ENCODE measurements at places on chromosomes 7 and 10.

DNA sequence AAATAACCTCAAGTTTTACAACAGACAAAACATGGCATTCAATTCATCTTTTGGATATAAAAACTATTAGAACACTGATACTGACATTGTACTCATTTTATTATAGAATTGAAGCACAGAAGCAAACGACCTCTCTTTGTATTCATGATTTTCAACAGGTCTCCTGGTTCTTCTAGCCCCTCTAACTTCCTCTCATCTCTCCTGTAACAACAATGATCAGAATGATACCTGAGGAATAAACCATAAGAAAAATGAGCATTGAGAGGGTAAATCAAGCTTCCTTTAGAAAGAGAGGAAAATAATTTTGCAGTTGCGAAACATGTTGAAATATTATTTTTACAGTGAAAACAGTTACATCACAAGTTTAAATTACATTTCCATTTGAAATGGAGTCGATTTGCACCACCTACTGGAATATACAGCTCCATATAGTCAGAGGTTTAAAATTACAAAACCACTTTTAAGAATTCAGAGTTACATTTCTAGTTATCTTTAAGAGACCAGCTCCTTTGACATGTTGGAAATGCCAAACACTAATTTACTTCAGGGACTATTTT lies 17.5 kb upstream of the TEX36 start:
- DNase-seq = no peak

GRCh38 chr10:67487199-67487598 lies 208.8 kb downstream of the CTNNA3 start:
- DNase-seq = no peak

- no peak for DNase-seq
Observed at GRCh38 chr10:50595785-50596184, 28.0 kb downstream of the SGMS1 start.

DNA sequence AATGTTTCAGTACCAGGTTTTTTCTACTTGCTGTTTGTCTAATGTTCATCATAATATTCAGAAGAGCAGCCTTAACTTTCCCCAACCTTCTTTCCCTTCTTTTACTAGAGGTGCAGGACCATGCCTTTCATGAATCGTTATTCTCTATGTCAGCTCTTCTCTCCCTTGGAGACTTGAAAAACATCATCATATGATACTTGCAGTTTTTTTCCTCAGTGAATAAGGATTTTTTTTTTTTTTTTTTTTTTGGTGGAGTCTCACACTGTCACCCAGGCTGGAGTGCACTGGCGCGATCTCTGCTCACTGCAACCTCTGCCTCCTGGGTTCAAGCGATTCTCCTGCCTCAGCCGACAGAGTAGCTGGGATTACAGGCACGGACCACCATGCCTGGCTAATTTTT lies 30.1 kb downstream of the SMNDC1 start:
- no peak for DNase-seq

- DNase-seq = no peak
Observed at GRCh38 chr7:94634502-94634901, 21.4 kb downstream of the SGCE start.

DNA sequence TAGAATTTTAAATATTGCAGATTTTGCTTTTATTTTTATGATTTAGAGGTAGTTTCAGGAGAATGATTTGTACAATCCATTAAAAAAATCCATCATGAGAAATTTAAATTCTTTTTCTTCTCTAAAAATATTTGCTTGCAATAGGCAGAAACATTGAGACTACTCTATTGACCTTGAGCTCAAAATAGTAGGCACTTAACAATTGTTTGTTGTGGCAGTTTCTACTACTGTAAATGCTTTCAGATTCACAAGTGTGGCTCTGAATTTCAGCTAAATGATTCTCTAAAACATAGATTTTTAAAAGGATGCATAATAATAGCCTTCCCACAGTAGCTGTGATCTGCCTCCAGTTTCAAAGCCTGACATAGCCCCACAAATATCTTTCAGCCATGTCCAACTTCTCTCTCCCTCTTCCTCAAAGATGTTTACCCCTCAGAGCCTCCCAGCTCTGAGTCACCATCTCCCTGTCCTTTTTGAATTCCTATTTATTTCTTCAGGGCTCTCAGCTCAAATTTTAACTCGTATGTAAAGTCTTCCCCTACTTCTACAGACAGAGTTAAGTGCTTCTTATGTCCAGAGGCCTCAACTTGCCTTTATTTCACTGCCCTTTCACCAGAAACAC lies 160.5 kb downstream of the AOAH start:
- DNase-seq = no peak

- no peak for DNase-seq
Observed at GRCh38 chr7:77808517-77808916, 9.9 kb downstream of the PHTF2 start.

GRCh38 chr10:4003348-4003973 lies 218.5 kb upstream of the KLF6 start:
- no peak for DNase-seq

- DNase-seq = no peak
Observed at GRCh38 chr7:106548491-106548890, 112.5 kb downstream of the CCDC71L start.

DNA sequence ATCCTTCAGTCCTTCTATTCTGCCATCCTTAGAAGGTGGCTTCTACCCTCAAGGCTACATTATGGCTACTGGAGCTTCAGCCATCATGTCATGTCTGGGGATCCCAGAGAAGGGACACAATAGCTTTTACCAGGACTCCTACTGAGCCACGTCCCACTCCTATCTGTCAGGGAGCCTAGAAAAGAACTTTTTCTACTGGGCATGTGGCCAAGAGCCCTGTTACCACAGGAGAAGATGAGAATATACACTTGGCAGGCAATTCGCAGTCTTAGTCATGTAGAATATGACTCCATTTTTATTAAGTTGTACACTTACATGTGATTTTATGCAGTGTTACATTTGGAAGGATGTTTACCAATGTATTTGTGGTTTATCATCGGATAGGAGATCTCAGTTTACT lies 64.6 kb upstream of the KCNMA1 start:
- DNase-seq = peak; percentile 73

DNA sequence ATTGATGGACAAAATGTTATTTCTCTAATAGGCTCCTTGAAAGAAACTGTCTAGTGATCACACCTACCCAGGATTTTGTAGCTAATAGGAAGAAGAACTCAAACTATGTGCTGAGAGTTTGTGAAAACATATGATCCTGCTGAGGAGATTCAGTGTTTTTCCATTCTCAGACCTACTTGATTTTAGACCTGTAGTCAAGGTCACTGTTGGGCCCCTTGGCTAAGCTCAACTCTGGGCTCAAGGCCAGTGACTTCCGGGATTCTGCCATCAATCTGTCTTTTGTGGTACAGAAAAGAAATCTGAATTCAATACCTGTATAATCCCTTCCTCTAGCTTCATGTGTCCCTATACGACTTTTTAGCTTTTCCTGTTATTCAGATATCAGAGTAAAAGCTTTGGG lies 79.7 kb upstream of the FERD3L start:
- DNase-seq = no peak

DNA sequence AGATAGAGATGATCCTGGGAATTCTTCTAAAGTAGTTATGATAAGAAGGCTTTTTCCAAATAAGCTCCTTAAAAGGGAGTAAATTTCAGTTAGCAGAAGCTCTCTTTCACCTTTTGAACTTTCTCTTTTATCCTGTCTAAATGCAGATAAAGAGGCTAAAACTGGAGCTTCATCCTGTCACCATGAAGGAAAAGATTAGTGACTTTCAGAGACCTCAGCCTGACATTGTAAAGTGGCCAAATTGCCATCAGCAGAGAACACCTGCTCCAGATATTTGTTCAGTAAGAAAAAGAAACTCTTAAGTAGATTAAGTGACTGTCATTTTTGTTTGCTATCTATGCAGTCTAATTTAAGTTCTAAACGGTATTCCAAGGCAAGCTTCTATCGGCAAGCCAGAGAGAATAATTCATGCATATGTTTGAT lies 18.3 kb downstream of the VWDE start:
- no peak for DNase-seq

DNA sequence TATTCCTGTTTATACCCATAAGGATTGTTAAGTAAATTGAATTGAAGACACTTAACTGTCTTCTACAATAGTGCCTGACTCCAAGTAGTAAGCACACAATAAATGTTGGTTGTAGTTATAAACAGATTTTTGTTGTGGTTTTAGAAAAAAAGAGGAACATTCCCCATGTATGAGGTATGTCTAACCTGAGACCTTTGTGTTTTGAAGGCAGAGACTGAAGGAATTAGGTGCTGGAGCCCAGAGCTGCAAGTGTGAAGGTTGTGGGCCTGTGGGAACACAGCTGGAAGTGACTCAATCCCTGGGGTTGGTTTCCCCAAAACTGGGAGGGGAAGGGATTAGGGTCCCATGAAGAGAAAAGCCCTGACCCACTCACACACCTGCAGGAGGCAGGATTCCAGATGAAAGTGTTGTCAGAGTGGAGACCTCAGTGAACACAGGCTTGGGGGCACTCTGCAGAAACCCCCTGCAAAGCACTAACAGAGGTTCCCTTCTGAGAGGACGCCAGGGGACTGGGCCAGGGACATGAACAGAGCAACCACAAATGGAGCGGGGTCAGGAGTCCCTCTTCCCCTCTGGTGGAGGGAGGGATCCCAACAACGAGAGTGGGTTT lies 265.1 kb upstream of the KLF14 start:
- DNase-seq = no peak

DNA sequence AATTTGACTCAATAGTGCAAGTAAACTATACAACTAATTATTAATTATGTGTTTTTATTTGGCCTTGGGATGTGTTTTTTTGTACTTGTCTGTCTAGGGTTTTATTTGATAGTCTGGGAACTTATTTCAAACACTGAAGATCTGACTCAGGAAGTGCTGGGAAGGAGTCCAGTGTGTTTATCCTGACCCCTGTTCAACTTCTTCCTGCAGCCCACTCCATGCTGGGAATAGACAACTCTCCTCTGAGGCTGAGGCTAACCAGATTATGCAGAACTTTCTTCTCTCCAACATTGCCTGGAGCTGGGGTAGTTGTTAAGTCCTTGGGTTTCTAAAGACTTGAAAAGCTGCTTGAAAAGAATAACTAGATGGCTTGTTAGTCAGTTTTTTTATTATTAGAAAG lies 6.9 kb downstream of the CISD1 start:
- DNase-seq = no peak

DNA sequence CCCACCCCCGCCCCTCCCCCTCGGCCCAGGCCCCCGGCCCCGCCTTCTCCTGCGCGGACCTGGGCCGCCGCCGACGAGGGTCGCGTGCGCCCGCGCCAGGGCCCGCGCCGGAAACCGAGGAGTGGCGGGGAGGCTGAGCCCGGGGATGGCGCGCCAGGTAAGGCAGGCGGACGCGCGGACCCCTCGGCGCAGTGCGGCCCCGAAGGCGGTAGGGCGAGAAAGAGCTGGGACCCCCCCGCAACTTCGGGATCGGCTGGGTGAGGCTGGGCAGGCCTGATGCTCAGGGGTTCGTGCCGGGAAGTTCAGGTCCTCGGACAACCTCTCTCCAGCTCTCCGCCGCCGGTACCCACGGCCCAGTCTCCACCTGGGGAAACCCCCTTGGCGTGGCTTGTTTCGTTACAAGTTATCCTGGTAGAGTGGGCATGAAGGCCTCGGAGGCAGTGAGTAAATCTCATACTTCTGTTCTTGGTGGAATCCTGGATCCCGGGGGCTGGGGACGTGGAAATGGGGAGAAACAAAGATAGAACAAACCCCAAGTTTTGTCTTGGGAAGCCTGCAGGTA lies 58.4 kb downstream of the ZNF467 start:
- no peak for DNase-seq

GRCh38 chr10:16847644-16848043 lies 30.4 kb upstream of the RSU1 start:
- DNase-seq = peak; percentile 26

DNA sequence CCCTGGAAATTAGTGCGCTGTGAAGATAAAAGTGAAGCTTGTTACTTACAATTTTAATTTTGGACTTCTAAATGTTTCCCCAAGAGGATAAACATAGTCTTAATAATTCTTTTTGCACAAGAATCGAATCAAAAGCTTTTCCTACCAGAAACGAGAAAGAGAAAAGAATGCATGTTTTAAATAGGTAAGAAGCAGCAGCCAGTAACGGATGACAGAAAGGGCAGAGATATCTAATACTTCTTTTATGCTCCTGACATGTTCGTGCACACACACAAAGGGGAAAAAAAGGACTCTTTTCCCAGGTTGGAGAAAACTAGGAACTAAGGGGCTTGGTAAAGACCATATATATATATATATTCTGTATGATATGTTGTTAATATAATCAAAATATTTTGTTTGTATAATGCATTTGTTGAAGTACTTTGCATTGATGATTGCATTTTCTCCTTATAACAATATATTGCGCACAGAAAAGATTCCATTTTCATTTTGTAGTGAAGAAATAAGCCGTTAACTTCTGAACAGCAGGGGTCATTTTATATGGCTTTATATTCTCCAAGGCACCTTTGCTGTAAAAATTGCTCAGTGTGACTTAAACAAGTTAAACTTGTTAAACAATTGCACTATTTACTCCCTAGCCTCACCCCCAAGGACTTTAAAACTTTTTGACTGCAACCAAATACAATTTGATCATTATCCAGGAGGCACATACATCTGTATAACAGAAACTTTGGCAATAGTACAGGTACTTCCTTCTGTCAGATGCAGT lies 2.2 kb downstream of the PRKAR2B start:
- DNase-seq = no peak

DNA sequence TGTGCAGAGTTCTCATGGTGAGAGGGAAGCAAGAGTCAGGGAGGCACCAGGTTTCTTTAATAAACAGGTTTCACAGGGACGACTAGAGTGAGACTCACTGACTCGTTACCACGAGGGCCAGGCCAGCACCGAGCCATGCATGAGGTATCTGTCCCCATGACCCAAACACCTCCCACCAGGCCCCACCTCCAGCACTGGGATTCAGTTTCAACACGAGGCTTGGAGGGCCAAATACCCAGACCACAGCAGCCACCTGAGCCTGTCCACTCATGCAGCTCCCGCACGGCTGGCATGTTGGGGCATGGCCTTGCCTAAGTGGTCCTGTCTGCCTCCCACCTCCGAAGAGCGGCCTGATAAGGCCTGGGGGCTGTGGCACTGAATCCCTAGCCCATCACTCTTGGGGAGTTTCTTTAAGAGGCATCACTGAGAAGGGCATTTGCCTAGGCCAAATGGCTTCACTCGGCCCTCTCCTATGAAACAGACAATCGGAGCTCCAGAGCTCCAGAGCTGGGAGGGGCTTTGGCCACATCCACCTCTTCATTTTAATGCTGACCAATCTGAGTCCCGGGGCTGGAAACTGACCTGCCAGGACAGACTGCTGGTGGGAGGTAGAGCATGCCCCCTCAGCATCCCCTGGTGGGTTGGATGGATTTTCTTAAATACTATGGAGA lies 157.8 kb downstream of the DNAJB6 start:
- DNase-seq = no peak

DNA sequence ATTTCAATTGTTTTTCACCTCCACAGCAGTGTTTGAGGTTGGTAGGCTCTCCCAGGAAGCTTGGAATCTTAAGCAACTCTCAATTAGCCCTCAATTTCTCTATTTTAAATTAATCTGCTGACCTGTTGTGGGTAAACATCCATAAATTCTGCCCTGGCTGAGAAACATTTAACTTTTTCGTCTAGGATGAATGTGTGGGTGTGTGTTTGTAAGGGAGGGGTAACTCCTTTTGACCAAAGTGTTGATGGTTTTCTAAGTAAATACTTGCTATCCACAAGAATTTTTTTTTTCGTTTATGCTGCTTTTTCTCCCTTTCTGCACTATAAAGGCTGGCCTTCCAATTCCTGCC lies 973 bp downstream of the PPP3CB start:
- no peak for DNase-seq

GRCh38 chr10:19710600-19710999 lies 105.6 kb upstream of the PLXDC2 start:
- DNase-seq = no peak
